ENCODE measurements at places on chromosomes 2 and 18.

GRCh38 chr2:217806482-217806765 lies 196.4 kb downstream of the TNS1 start:
- DNase-seq, result no peak

DNA sequence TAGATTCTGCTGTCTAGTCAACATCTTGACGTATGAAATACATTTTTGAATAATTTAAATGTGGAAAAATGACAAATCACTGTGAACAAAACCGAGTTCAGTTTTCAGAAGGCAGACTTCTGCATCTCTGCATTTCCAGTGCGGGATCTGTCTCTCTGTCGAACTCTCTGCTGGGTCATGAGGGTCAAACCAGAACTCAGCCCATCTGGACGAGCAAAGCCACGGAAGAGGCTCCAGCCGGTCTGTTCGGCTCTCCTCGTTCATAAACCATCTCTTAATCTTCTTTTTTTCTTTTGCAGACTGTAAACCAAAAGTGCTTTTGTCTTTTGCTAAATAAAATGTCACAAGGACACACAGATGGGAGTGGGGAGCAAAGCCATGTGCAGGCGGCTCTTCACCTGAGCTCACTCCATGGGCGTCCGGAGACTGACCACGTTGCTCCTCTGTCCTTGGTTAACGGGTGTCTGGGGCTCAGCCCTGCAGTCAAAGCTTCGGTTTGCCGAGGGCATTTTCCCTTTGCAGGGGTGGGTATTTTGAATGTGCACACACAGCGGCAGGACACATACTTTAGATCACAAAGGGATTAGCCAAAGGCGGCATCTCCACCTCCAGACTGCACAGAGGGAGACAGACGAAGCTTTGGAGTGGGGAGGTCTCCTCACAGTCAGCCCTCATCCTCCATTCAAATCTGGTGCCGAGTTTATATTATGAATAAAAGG lies 737.9 kb upstream of the SALL3 start:
- no peak for DNase-seq

DNA sequence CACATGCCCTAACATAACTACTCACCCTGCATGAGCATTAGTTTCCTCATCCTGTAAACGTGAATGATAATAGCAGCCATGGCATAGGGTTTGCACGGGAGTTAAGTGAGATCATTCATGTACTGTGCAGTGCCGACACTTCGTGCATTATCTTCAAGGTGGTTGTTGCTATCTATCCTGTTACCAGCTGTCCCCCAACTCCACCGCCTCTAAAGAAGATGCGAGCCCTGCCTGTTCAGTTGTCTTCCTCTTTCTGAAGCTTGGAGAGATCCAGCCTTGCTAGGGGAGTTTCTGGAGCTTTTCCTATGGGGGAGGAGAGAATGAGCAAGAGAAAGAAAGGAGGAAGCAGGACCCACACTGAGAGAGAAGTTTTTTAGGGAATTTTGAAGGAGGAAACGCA lies 34.4 kb downstream of the YPEL5 start:
- no peak for DNase-seq

- no peak for DNase-seq
Measured at GRCh38 chr2:196415384-196415783, 224.1 kb upstream of the CCDC150 start.

DNA sequence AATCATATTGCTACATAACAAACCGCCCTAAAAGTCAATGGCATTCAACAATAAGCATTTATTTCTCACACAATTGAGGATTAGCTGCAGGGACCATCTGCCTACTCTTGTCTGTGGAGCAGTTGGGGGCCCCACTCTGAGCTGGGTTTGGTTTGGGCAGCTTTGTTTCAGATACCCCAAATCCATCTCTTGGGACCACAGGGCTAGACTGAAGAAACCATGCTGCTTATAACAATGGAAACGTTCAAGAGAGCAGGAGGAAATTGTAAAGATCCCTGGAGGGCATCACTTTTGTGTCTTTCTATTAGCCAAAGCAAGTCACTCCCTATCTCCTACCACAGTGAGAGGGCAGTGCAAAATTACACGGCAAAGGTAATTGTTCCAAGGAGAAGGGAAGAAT lies 146.5 kb upstream of the MGAT5 start:
- no peak for DNase-seq

Measured in right renal cortex interstitium (tissue), 3 donors.